ENCODE measurements at places on chromosomes 7 and 10.

GRCh38 chr10:62559481-62560200 is 185.5 kb downstream of the ZNF365 start:
- no peak for DNase-seq

GRCh38 chr7:50327443-50327842 is 22.9 kb downstream of the IKZF1 start:
- no peak for DNase-seq

- DNase-seq = no peak
These were observed 98.3 kb upstream of the ARHGAP21 start for GRCh38 chr10:24821986-24822385.

DNA sequence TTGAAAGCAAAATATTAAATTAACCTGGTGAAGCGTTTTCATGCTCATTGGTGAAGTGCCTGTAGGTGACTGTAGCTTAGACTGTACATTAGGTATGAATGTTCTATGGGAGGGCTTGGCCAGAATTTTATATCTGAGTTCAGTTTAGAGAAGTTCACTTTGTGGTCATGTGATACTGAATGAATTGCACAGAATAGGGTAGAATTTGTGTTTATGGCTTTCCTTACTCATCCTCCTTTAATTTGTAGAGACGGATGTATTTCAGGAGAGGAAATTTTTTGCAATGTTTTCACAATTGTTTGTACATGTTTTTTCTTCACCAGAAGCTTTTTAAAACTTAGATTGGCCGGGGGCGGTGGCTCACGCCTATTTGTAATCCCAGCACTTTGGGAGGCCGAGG is 32.3 kb downstream of the REEP3 start:
- no peak for DNase-seq

DNA sequence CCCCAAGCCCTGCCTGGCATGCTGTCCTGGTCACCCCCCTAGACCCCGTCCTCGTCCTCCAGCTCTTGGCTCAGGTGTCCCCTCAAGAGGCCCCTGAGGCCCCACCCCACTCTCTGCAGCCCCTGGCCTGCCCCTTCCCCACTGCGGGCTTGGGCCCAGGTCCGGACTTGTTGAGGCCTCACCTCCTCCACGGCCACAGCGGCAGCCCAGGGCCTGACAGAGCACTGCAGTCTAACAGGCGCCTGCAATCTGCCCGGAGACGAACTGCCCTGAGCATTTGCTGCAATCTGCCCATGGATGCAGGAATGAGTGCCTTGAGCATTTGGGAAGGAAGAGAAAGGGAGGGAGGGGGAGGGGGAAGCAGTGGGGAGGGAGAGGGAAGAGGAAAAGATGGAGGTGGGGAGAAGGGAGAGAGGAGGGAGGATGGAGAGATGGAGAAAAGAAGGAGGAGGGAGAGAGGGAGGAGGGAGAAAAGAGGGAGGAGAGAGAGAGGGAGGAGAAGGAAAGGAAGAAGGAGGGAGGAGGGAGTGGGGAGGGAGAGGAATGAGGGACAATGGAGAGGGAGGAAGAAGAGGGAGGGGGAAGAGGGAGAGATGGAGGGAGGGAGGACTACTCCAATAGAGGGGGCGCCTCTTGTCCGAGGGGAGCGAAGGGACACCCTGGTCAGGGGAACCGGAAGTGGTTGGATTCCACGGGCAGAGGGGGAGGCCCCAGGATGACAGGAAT is 73.9 kb downstream of the PDGFA start:
- no peak for DNase-seq

GRCh38 chr7:86411814-86412213 is 231.9 kb upstream of the GRM3 start:
- no peak for DNase-seq

DNA sequence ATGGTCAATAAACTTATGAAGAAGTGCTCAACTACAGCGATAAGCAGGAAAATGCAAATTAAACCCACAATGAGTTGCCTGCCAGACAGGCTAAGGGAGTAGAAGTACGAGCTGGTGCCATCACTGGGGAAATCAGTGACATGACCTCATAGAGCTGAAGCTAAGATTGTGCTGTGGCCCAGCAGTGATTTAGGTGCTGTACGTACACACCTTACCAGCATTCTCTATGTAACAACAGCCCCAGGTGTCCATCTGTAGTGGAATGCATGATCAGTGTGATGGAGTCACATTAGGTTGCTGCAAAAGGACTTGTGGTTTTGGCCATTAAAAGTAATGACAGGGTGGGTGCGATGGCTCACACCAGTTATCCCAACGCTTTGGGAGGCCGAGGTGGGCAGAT is 5.7 kb upstream of the TECPR1 start:
- no peak for DNase-seq

DNA sequence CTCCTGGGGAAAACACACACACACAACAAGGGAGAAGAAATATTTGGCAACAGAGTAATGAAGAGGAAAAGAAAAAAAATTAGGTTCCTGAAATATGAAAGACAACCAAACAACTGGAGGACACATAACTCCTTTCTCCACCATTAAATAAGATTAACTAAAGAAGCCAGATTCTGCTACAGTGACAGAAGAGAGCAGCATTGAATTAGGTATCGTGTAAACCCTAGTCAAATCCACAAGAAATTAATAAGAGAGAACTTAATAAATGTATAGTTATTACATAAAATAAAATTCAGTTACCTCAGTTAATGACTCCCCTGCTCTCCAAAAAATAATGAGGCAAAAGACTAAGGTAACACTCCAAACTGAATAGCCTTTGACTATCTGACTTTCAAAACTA is 306.7 kb downstream of the CRPPA start:
- DNase-seq = no peak

- no peak for DNase-seq
These were observed 17.5 kb downstream of the FAM20C start for GRCh38 chr7:209906-210305.

- no peak for DNase-seq
These were observed 468.9 kb downstream of the DNAJB6 start for GRCh38 chr7:157805713-157806112.

DNA sequence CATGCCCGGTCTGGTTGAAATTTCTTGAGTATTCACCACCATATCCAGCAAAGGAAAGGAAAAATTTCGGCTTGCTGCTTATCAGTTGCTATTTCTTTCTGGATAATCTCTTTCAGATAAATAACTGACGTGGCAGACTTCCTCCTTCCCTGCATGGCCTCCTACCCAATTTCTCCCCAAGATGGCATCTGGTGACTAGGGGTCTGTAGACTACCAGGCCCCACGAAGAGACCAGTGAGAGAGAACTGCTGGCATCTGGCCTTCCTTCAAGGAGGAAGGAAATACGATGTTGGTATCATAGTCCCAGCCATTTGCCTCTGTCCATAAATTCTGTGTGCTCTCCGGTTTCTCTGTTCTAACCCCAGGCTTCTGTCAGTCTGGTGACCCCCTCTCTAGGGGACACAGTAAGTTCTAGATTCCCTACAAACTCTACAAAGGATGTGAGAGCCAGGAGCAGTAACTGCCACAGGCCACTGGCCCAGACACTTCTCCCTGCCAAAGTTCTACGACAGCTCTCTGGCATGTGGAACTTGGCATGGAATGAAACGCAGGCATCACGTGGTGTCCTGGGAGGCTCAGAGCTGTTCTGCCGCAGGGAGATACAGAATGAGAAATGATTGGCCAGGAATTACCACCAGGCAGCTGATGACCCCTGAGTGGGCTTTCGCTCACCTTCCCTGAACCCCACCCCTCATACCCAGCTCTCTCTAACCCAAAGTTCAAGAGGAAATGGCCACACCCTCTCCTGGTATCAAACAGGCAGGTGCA is 30.0 kb upstream of the MSRB2 start:
- peak; percentile 85 for DNase-seq

GRCh38 chr7:17548014-17548653 is 249.7 kb downstream of the AHR start:
- no peak for DNase-seq

DNA sequence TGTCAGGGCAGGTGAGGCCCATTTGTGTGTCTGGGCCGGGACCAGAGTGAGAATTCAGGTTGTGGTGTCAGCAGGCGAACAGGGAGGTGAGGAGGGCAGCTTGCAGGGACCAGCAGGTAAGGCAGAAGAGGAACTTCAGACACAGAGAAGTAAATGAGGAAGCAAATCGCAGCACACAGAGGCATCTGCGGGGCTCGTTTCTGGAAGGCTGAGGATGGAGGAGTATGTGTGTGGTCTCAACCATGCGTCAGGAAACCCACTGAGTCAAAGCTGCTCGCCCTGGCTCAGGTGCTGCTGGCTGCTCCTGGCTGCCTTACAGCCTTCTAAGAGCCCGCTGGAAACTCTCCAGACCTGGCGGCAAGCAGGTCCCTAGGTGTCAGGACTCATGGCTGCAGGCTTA is 26.9 kb upstream of the PITRM1 start:
- DNase-seq = no peak

GRCh38 chr7:24922099-24922773 is 57.7 kb downstream of the OSBPL3 start:
- no peak for DNase-seq

DNA sequence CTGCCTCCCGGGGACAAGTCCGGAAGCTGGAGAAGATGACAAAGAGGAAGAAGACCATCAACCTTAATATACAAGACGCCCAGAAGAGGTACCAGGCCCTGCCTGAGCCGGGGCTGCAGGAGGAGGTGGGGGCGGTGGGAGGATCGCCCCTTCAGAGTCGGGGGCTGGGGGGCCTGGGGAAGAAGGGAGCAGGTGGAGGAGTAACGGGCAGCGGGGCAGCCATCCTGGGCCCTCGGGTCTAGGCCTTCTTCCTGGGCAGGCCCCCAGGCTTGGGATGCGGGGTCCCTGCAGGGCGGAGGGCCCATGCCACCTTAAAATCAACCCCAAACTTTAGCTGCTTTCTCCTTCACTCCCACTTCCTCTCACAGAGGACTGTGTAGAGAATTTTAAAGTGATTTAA is 523 bp downstream of the ANKRD30A start:
- no peak for DNase-seq

- DNase-seq = no peak
These were observed 14.6 kb downstream of the MCMBP start for GRCh38 chr10:119858063-119858462.

GRCh38 chr7:24356718-24357386 is 72.9 kb downstream of the NPY start:
- no peak for DNase-seq

DNA sequence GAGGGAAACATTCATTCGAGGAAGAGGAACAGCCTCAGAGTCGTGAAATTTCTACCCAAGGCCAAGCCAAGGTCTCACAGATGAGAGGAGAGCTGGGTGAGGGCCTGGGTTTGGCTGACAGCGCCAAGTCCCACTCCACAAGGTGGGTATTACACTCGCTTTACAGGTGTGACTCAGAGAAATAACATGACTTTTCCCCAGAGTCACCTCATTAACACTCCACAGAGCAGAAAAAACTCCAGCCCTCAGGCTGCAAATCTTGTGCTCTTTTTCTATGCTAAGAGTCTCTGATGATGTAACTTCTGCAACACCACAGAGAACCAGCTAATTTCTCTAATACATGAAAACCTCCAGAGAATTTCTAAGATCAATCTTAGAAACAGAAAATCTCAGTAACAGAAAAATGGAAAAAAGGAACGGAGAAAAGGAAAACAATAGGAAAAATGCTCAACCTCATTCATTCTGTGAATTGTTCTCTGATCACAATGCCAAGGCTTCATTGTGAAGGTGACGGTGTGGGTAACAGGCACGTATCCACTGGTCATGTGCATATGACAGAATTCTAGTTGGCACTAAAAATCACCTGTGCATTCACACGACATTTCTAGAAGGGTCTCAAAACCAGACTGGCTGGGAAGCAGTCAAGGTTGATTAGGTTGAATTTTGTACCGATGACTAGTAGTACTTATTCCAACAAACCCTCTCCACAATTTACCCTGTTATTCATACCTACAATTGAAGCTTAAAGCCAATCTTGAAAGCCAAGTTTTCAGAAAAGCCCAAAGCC is 20.3 kb downstream of the YWHAG start:
- no peak for DNase-seq

- DNase-seq = no peak
These were observed 184.9 kb upstream of the GNAI1 start for GRCh38 chr7:79949778-79950177.

DNA sequence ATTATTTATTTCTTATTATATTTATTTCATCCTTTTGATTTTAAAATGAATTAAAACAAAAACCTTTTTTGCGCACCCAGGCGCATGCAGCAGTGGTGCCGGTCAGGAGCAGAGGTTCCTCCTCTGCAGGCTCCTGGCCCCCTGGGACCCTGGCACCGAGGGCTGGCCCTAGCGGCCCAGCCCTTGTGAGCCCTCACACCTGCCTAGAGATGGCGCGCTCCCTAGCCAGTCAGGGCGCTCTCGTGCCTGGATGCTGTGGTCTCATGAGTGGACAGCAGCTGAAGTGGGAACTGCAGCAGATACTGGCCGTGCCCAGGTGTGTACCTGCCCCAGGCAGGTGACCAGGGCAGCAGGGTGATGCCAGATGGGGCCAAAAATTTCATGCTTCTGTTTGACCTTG is 13.8 kb downstream of the RET start:
- no peak for DNase-seq

DNA sequence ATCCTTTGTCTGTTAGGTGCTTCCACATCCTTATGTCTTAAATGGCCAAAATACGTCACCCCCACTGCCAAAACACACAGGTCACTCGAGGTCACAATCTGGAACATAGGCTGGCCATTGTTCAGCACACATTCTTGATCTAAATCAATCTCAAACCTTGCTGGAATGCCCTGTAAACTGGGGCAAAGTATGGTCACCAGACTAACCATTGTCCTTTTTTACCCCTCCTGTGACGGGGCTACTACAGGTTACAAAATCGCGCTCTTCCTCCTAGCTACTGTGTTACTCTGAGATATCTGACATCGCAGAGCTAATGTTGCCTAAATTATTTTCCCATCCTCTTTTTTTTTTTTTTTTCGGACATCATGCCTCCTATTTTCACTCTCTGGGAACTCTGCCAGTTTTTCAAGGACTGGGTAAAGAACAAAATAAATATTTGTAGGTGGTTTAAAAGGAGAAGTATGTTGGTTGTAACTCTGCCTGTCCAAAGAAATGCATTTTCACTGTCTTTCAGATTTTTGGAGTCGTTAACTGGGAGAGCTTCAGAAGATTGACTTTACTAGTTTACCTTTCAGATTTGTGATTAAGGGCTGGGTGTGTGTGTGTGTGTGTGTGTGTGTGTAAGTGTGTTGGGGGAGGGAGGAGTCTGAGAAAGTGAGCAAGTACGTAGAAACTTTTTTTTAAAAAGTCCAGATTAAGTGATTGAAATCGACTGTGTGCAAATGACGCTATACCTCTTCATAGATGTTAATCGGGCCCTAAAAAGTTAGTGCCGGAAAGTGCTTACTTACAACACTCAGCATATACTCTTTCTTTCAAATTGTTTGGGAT is 942 bp upstream of the KIAA1217 start:
- DNase-seq = no peak

DNA sequence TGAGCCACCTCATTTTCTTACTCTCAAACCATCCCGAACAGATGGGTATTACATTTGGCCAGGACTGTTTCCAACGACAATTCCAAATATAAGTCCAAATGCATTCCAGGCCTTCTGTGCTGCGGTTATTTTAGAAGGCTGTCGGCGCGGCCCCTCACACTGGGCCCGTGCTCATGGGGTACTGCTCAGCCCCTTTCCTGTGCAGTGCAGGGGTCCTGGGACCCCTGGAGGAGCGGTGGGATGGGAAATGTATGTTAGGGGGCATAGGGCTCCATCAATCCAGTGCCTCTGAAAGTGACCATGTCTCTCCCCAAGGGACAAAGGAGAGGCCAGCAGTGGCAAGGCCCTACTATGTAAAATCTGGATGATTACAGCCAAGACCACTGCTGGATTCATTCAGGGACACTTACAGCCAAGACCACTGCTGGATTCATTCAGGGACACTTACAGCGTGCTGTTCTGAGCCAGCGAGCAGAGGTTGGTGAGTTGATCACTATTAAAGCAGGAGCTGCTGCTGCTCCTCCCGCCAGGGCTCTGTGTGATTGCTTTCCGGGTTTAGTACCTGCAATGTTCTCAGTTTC is 66.3 kb downstream of the CHST15 start:
- DNase-seq = no peak
